ENCODE measurements at places on chromosomes 5 and 9.

GRCh38 chr5:161094411-161094810 lies 242.4 kb upstream of the ATP10B start:
- no peak for DNase-seq

GRCh38 chr5:116747881-116748280 lies 173.3 kb upstream of the SEMA6A start:
- DNase-seq = no peak

DNA sequence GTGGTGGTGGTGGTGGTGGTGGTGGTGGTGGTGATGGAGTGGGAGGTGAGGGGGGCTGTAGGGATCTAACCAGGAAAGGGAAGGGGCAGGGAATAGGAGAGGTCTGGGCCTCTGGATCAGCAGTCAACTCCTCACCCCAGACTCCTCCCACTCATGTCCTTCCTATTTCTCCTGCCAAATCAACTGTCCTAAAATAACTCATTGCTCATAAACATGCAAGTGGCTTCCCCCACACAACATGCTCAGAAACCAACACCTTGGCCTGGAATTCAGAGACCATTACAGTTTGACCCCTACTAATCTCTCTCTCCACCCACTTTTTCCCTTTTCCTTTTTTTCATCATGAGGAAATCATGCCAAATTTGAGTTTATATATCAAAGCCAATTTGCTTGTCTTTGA lies 8.4 kb upstream of the FSD1L start:
- no peak for DNase-seq

- DNase-seq = no peak
Measured at GRCh38 chr9:105254226-105254625, 9.8 kb downstream of the SLC44A1 start.

DNA sequence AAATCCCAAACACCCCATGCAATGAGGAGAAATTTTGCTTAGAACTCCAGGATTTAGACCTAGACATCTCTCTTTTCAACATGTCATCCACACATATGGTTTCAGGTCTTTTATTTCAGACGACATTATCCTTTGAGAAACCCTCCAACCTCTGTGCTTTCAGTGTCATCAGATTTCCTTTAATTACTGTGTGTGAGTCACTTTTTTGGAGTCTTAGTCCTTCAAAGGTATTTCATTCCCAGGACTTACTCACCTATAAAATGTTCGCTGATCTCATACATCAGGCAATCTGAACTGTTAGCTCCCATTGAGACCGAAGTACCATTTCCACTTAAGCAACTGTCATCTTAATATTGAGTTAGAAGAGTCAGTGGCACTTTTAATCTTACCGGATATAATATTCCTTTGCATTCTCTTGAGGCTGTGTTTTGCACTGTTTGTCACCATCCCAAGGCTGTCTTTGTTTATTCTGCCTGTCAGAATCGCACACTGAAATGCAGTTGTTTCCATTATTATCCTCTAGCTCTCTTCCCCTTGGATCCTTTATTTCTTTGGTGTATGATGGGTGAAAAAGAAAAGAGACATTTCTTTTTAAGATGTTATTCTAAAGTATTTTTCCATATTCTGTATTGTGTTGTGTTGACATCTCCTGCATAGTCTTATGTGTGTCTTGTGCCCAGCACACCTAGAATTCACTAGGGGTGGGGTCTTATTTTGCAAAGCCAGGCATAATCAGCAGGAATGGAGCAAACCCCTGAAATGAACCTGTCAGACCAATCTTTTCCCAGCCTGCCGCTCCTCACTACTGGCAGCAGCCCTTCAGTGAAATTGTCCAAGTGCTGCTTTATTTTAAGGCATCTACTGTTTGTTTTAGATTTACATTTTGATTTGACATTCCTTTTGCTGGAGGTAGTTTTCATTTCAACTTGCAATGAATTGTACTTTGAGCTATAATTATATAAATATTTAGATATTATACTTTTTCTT lies 155.4 kb downstream of the PAM start:
- no peak for DNase-seq

GRCh38 chr5:156322666-156323065 lies 4.3 kb upstream of the SGCD start:
- no peak for DNase-seq

DNA sequence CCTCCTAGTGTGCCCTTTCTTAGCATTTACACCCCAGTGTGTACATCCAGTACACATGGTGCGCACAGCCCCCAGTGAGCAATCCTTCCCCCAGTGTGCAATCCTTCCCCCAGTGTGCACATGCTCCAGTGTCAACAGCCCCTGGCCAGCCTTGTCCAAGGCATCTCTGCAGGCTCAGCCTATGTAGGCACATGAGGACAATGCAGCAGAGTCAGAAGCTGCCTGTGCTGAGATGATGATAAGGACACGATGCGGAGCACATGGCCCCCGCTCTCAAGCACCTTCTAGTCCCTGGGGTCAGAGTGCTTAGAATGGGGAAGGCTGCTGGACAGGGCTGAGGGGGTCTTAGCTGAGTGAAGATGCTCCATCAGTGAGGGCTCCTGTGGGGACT lies 69.8 kb downstream of the GADD45G start:
- no peak for DNase-seq

DNA sequence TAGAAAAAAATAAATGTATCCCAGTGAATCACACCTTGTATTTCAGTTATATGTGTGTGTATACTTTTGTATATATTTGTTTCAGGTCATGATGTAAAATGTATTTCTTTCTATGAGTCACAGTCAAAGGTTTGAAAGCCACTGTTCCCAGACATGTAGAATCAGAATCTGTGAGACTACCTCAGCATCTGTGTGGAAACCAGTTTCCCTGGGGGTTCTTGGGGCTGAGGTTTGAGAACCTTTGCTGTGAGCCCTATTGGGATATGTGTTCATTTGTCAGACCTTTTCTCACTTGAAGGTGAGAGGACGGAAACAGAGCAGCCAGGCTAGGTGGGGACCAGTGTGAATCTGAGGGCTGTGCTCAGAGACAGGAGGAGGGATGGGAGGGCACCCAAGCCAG lies 78.7 kb upstream of the SAP30L start:
- DNase-seq = no peak

DNA sequence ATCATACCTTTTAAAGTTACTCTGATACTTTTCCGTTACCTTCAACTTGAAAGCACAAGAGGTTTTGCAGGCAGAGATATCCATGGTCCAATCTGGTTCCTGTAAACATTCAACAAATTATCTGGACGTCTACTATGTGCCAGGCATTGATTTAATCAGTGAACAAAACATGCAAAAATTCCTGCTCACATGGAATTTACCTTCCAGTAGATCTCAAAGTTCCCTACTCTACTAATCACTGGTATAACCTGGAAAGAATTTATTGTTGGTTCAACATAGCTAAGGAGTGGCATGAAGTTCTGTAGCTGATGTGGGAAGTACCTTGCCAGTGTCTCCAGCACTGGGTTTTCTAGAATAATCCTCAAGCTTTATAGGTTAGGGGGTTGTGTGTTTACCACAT lies 9.8 kb downstream of the OCLN start:
- DNase-seq = no peak

- no peak for DNase-seq
Measured at GRCh38 chr5:122301016-122301415, 11.0 kb upstream of the SNCAIP start.

DNA sequence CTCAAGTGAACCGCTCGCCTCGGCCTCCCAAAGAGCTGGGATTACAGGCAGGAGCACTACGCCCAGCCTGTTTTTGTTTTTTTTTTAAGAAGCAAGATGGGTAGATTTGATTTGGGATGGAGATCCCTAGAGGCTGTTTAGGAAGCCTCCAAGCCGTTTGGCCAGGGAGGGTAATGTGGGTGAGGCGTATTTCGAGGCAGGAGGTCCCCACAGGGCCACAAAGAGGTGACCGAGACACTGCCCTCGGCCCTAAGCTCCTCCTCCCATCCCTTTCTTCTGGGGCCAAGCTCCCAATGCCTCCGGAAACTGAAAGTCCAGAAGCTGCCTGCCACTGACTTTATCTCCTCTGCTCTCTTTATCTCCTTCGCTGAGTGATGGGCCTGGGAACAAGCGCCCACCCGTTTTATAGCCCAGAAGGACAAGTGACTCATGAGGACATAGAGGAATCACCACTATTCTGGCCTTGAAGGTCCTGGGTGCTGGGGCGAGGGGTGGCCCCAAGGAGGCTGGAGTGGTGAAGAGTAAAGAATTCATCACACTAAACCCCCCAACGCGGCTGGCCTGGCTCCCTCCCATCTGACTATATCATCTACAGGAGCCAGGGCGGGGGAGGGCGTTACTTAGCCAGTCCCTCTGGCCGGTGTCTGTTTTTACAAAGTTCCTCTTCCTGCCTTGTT lies 2.0 kb upstream of the RALGDS start:
- no peak for DNase-seq

DNA sequence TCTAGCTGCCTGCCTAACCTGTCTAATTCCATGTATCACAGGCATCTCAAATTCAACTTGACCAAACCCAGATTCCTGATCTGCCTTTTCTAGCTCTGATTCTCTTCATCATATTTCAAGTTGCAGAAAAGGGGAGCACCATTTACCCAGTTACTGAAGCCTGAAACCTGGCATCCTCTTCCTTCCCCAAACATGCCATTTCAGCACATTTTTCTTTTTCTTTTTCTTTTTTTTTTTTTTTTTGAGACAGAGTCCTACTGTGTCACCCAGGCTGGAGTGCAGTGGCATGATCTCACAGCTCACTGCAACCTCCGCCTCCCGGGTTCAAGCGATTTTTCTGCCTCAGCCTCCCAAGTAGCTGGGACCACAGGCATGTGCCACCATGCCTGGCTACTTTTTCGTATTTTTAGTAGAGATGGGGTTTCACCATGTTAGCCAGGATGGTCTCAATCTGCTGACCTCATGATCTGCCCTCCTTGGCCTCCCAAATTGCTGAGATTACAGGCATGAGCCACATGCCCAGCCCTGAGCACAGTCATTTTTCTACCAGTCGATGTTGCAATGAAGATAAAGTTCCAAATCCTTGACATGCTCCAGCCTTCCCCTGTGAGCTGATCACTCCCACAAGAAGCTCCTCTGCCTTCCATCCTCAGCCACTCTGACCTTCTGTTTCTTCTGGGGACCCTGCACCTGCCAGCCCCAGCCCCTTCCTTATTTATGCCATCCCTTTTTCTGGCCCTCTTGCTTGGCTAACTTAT lies 32.2 kb downstream of the ACER2 start:
- DNase-seq = no peak

DNA sequence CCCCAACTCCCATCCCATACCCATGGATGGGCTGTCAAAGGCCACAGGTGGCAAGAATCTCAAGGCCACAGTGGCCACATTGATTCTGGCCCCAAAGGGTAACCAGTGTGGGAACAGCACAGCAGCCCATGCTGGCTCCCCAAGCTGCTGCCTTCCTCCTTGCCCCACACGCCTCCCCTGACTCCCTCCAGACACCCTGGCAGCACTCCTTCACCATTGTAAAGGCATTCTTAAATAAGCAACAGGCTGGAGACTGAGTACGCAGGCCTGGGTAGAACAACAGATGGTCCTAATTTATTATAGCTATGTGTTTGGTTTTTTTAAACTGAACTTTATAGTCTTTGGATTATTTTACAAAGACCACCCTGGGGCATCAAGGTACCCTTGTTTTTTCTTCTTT lies 158.8 kb downstream of the TSSK1B start:
- DNase-seq = no peak

DNA sequence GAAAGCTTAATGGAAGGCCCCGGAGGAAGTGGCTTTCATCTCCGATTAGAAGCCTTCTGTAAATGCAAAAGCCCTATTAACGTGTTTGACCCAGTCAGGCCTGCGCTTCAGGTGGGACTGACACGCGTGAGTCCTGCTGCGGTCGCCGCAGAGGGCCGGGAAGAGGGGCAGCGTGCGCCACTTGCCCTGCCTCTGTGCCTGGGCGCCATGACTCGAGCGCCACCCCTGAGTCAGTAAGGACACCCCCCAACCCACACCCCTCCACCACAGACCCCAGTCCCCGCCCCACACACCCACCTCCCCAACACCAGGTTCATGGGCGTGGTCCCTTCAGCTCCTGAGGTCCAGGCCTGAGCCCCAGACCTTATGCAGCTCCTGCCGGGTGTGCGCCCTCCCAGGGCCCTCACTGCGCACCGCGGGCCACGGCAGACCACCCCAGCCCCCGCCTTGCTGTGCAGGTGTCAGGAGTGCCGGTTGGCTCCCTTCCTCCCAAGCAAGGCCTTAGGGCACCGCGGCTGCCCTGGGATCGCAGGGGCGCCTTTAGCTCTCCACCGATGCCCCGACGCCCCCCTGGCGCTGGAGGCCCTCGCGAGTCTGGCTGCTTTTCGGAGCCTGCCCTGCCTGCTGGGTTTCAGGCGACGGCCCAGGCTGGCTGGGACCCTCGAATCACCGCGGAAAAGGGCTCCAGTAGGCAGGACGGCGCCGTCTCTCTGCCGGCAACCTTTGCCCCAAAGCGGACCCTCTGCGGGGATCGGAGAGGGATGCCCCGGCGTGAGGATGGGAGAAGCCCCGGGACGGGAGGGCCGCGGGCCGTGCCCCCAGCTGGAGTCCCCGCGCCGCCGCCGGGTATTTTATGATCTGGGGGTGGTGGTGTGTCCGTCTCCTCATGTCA lies 625 bp upstream of the OLFM1 start:
- DNase-seq = no peak

DNA sequence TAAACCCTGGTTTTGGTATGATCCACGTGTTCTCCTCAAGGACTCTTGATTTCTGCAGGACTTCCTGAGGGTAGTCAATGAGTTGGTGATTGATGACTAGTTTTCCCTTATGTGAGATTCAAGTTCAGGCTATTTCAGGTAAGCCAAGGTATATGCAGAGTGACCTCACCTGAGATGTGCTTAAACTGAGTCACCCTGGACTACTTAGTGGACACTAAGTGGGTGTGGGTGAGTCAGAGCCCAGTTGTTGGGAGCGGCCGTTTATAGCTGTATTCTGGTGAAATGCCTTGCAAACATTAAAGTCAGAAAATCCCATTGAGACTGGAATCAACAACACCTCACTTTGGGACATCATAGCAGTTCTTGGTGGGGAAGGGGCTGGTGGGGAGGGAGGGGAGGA lies 62.9 kb downstream of the SLC28A3 start:
- no peak for DNase-seq

DNA sequence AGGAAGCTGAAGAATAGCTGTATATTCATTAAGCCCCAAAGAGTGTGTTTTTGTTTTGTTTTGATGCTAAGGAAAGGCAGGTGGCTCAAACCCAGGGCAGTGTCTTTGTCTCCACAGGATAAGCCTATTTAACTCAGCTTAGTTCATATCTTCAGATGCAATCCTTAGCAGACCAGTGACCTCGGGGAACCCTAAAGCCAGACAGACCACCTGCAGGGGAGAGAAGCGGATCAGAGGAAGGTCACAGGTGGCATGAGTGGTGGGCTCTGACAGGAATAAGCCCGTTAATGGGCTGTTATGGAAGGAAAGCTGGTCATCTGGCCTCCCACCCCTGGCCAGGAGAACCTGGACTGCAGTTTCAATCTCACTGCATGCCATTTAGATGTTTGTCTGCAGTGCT lies 30.8 kb downstream of the TAS2R1 start:
- no peak for DNase-seq

DNA sequence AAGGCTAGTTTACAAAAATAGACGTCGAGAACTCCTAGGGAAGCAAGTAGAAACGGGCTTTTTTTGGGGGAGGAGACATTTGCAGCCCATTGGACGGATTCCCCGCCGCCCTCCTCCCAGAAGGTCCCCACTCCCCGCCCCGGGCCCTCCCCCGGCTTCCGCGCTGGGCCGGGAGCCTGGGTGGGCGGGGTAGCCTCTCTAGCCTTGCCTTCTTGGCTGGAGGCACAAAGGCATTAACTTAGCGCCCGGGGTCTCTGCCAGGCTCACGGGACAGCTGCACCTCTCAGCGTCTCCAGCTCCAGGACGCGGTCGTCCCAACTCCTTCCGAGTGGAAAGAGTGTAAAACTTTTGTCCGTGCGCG lies at the start of gene DMRTA1:
DMRTA1 (plus strand) TSS at position 236 of the 361 bp plus-strand sequence. CDS start 242 bp downstream, outside the sequence.
- peak; percentile 92 for DNase-seq
